ENCODE measurements at places on chromosomes 1 and 21.

DNA sequence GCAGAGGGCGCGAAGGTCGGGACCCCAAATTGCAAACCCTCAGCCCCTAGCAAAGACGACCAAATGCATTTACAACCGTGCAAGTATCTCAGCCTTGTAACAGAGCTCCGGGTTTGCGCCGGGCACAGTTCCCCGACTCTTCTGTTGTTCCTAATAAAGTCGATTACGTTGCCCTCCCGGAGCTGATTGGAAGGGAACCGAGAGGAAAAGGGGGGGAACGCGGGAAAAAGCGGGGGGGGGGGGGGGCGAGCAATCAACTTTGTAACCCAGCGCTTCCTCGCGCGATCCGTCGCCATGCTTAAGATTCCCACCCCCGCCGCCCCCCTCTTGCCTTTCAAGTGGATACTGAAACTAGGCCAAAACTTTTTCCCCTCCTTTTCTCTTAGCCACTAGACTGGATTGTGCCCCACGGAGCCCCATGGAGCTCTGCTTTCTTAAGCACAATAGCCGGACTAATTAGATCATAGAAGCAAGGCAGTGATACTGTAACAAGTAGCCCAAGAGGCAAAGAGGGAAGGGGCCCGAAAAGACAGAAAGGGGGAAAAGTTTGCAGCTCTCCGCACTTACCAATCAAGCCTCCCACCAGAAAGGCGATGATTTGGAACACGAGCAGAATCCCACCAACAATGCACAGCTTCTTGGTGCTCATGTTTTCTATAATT is 565 bp downstream of the WLS start:
- no peak for DNase-seq

DNA sequence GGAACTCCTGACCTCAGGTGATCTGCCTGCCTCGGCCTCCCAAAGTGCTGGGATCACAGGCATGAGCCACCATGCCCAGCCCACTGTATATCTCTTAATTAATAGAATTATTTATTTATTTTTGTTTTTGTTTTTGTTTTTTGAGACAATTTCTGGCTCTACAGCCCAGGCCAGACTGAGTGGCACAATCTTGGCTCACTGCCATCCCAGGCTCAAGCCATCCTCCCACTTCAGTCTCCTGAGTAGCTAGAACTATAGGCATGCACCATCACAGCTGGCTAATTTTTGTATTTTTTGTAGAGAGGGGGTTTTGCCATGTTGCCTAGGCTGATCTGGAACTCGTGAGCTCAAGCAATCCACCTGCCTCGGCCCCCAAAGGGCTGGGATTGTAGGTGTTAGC is 15.7 kb upstream of the WDTC1 start:
- DNase-seq: no peak

DNA sequence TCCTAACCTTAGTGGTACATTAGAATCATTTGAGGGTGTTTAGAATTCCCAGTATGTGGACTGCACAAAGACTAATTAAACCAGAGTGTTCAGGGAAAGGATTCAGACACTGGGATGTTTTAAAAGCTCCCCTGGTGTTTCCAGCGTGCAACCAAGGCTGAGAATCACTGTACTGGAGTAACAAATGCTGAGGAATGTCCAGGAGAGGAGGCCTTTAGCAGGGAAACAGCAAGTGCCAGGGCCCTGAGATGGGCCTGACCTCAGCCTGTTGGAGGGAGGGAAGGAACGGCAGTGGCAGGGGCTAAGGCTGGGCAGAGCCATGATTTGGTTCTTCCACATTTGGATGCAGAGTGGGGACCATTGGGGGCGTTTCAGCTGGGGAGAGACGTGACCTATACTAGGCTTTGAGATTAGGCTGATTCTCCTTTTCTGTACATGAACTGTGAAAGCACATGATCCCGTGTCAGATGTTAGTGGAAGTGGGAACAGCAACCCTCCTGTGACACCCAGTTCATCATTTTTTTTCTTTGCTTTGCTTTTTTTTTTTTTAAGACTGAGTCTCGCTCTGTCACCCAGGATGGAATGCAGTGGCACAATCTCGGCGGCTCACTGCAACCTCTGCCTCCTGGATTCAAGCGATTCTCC is 49.3 kb downstream of the KANK4 start:
- no peak for DNase-seq

DNA sequence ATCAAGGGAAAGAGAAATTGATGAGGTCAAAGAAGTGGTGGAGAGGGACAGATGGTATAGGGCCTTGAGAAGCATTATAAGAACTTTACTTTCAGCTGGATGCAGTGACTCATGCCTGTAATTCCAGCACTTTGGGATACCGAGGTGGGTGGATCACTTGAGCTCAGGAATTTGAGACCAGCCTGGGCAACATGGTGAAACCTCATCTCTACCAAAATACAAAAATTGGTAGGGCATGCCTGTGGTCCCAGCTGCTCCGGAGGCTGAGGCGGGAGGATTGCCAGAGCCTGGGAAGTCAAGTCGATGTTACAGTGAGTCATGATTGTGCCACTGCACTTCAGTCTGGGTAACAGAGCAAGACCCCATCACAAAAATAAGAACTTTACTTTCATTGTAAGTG is 5.7 kb downstream of the TMEM50A start:
- no peak for DNase-seq
